ENCODE measurements at places on chromosomes 4 and X. TPM values are rescaled to one million over a fixed set of nuclear protein-coding genes. Genes with fewer than 3 reads are reported as not detected.

- peaks cover 5% of the 10 kb centered on the region for H3K36me3 ChIP-seq
- H3K4me3 ChIP-seq, result no peak overlapping the region
- no peaks in the 10 kb centered on the region for H3K27me3 ChIP-seq
- DNase-seq, result no peak
- peaks cover 11% of the 10 kb centered on the region for H3K4me1 ChIP-seq
Measured at GRCh38 chrX:24169211-24169610, 19.7 kb downstream of the ZFX start.

- H3K4me3 ChIP-seq, result no peak overlapping the region
- H3K36me3 ChIP-seq, result no peaks in the 10 kb centered on the region
- H3K27me3 ChIP-seq, result no peaks in the 10 kb centered on the region
- H3K4me1 ChIP-seq, result peaks cover 22% of the 10 kb centered on the region
- no peak overlapping the region for H3K27ac ChIP-seq
Measured at GRCh38 chrX:41108007-41108406, 22.8 kb downstream of the USP9X start.

DNA sequence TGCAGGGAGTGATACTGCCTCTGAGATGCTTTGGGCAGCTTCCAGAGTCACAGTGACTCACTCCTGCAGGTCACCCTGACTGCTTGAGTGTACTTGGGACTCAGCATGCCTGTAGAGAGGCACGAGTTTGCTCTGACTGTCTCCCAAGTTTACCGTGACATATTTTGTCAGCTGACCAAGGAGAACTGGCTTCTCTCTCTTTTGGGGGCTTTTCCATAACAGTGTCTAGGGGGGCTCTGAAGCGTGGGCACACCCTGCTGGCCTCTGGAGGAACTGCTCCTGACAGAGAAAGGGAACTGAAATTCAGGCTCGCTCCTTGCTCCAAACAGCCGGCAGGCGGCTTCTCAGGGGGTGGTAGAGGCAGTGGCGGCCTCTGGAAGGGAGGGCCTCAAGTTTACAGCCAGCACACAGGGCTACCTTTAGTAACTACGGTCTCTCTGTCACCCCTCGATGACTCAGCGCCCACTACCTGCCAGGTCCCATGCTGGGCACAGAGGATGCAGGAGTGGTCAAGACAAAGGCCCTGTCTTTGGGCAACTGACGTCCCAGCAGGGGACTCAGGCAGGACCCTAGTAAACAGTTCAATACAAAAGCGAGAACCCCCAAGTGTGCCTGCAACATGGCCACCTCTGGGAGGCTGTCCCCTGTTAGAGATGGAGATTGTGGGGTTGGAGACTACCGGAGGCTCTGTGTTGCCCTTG lies 17.8 kb downstream of the ZNF185 start:
- DNase-seq, result no peak
- H3K4me3 ChIP-seq, result no peak overlapping the region
- H3K4me1 ChIP-seq, result no peaks in the 10 kb centered on the region
- H3K36me3 ChIP-seq, result no peaks in the 10 kb centered on the region
- H3K27me3 ChIP-seq, result no peaks in the 10 kb centered on the region

DNA sequence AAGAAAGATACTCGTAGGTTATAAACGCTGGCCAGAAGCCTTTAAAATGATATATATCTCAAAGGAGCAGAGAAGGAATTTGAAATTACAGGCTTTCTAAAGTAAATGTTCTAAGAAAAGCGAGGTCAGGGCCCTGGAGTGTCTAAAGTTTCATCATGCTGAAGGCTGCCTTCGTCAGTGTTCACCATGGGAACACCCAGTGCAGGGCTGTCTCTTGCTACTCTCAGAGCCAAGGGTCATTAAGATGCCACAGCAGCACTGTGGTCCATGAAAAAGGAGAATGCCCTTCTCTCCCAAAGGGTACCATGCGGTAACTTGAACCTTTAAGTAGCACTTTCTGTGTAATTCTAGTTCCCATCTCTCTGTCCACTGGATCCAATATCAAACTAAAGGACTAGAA lies 174.5 kb upstream of the NWD2 start:
- no peak for DNase-seq
- H3K27ac ChIP-seq, result no peak overlapping the region
- H3K36me3 ChIP-seq, result no peaks in the 10 kb centered on the region
- H3K4me3 ChIP-seq, result no peak overlapping the region

- H3K4me1 ChIP-seq, result no peaks in the 10 kb centered on the region
- DNase-seq, result no peak
- H3K36me3 ChIP-seq, result no peaks in the 10 kb centered on the region
Measured at GRCh38 chrX:139287155-139287924, 243.2 kb upstream of the F9 start.

DNA sequence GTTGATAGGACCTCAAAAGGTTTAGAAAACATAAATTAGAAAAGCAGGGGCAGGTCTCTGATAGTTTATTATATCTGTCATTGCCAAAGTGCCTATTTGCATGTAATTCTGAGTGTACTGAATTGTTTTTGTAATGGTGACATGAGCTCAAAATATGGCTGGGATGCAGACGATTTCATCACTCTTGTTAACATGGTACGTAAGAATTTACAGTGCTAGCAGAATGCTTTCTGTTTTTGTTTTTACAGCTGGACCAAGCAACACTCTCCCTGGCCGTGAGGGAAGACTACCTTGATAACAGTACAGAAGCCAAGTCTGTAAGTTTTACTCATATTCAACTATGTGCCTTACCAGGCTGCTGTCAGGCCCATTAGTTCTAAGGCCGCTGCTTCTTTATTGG lies 58.1 kb downstream of the PHEX start:
- no peaks in the 10 kb centered on the region for H3K4me1 ChIP-seq
- H3K27ac ChIP-seq, result no peak overlapping the region
- no peak overlapping the region for H3K4me3 ChIP-seq
- no peak for DNase-seq

DNA sequence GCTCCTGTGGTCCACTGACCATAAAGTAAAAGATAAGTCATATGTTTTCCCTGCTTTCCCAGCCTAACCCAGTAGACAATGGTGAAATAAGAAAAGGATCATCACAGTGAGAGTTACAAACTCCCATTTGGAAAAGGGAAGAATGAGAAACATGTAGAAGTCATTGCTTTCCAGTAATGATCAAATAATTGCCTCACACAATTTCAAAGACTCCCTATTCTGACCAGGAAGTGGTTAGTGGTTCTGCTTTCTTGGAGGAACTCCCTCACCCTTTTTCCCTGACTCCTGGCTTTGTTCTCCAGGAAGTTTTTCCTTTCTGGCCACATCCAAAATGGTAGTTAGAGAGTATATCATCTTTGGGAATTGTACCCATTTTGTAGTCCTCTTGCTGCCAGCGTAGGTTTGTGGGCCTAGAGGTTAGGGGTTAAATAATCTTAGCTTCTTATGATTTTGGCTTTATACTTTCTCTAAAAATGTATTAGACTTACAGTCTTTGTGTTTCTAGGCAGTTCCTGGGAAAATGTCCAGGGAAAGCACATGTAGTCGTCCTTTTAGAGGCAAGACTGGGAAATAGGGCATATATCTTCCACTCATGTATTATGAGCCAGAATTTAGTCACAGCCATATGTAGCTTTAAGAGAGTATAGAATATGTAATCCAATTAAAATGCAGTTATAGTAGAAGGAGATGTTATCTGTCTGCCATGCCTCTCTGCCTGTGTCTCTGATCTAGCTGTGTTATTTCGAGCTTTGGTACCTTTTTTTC lies 10.5 kb downstream of the VAMP7 start:
- no peaks in the 10 kb centered on the region for H3K27me3 ChIP-seq
- H3K27ac ChIP-seq, result no peak overlapping the region
- no peaks in the 10 kb centered on the region for H3K4me1 ChIP-seq
- no peak overlapping the region for H3K4me3 ChIP-seq

DNA sequence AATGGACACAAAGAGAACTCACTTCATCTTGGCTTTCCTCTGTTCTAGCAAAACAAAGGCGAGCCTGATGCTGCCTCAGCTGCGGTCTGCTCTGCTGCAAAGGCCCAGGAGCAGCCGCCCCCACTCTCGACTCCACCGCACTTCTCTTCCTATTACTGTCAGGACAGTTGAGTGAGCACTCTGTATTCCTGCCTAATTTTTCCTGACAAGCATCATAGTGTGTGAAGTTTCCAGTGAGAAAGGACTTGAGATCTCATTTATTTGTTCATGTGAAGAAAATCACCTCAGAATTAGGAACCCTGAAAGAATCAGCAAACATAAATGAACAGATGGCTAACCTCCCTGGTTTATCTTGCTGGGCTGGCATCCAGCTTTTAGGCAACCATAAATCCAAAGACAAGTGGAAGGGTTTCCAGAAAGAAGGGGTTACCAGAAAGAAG lies 15.6 kb downstream of the SCARB2 start:
- H3K4me1 ChIP-seq, result peaks cover 73% of the 10 kb centered on the region
- H3K27me3 ChIP-seq, result no peaks in the 10 kb centered on the region
- peak overlapping the region; percentile 79 for H3K27ac ChIP-seq
- no peak for DNase-seq
- H3K36me3 ChIP-seq, result peaks cover 12% of the 10 kb centered on the region
- H3K4me3 ChIP-seq, result no peak overlapping the region

ADGRG2 gene
- 0.44 TPM for total RNA-seq

ANK2 gene
- 14.3 TPM for total RNA-seq

PDGFC gene
- total RNA-seq, result 12.0 TPM
